EH (cell line): ENCODE measurements at places on chromosomes 7 and 10.
A peak's percentile ranks its signal among the peaks of the same experiment; 100 is the strongest.

- DNase-seq = no peak
Measured at GRCh38 chr10:11457336-11457735, 154.1 kb downstream of the USP6NL start.

- DNase-seq = peak; percentile 9
Measured at GRCh38 chr7:79334841-79335240, 118.6 kb downstream of the MAGI2 start.

GRCh38 chr10:29257784-29258135, 31.1 kb upstream of the LYZL1 start:
- DNase-seq = no peak

- DNase-seq = no peak
Measured at GRCh38 chr10:50544857-50545429, 78.8 kb downstream of the SGMS1 start.

- DNase-seq = peak; percentile 19
Measured at GRCh38 chr7:131581241-131582051, 25.0 kb upstream of the PODXL start.

- no peak for DNase-seq
Measured at GRCh38 chr7:46286957-46287356, 365.9 kb upstream of the IGFBP3 start.
